ENCODE measurements at places on chromosomes 4 and X.

DNA sequence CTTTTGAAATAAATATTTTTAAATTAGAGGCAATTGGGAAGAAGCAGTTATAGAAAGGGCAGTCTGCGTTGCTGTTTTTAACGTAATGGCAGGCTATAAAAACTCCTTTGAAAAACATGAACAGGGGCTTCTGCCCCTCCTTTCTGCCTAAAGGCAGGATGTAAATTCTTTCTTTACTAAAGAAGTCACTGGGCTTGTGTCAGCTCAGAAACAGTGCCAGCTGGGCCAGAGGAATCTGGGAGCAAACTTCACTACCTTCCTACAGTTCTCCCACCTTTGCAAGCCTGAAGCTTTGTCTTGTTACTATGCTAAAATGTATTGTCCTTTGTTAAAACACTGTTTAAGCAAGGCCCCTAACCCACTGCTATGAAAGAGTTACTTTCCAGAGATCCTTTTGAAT lies 1664.8 kb downstream of the RPA4 start:
- DNase-seq: no peak

DNA sequence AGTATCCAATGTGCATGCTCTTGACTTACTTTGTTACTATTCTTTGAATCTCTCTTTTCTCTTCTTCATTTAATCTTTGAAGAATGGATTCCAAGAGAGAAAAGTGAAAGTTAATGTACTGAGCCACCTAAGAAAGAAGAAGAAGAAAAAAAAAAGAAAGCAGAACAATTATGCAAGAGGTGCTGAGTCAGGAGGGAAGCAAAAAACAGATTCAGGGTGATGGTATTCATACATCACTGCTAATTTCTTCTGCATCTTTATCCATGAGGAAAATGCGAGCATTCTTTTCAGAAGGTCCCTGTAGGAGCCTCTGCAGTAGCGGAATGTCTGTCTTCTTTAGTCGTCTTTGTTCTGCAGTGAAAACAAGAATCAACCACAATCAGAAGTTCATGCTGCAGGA lies 43.9 kb downstream of the RASSF6 start:
- DNase-seq: no peak

DNA sequence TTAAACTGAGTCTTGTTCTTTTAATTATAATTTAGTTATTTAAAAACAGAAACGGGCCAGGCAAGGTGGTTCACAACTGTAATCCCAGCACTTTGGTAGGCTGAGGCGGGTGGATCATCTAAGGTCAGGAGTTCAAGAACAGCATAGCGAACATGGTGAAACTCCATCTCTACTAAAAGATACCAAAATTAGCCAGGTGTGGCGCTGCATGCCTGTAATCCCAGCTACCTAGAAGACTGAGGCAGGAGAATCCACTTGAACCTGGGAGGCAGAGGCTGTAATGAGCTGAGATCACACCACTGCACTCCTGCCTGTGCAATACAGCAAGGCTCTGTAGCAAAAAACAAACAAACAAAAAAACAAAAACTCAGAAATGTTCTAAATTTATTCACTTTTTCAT lies 852.9 kb downstream of the TECRL start:
- no peak for DNase-seq

DNA sequence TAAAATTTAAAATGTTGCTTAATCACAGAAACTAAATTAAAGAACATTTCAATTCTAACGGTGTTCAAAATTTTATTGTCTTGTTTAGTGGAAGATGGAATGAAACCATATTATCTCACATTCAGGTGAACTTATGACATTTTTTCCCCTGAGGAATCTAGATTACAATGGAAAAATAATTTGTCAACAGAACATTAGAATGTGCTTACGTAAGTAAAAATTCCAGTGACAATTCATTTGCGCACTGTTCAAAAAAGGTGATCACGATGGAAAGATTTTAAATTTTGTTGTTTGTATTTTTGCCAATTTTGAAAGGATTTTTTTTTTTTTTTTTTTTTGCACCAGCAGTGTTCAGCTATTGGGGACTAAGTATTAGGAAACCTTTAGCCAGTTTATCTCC lies 23.3 kb upstream of the SORBS2 start:
- no peak for DNase-seq
